Chondrocyte (in vitro differentiated cells): ENCODE measurements at places on chromosomes 4 and X. TPM values are rescaled to one million over a fixed set of nuclear protein-coding genes. Genes with fewer than 3 reads are reported as not detected.

FGFR3 gene
- total RNA-seq, result 1.3 to 4.3 TPM (median 3.4 TPM) in 3 replicates

BMX gene
- not detected in 3 replicates for total RNA-seq

TLR3 gene
- total RNA-seq, result 3.2 to 7.9 TPM (median 3.4 TPM) in 3 replicates

CENPI gene
- total RNA-seq, result 4.6 to 5.7 TPM (median 5.6 TPM) in 3 replicates

USP17L25 gene
- total RNA-seq, result not detected in 3 replicates

BEND4 gene
- not detected in 3 replicates for total RNA-seq

RAB9B gene
- total RNA-seq, result 2.6 to 4.1 TPM (median 2.7 TPM) in 3 replicates

- DNase-seq, result no peak
These were observed 563.9 kb downstream of the GRXCR1 start for GRCh38 chr4:43456383-43456782.

GRCh38 chrX:150094375-150094774, 156.1 kb upstream of the EOLA2 start:
- no peak for DNase-seq

DNA sequence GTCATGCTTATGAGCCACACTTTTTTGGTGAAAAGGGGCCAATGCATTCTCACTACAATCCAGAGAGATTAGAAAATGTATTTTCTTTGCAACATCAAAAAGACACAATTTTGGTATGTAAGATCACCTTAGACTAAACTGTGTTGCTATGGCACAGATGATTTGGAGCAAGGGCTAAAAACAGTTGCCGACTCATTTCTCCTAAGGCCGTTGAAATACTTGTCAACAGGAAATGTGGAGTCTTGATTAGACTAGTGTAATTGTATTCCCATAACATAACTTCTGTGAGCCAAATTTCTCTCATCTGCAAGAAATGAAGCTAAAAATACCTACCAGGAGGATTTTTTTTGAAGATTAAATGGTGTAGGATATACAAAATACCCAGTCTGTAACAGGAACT, 2547.7 kb downstream of the ARAP2 start:
- no peak for DNase-seq

- DNase-seq, result no peak
These were observed 634.2 kb upstream of the FAT1 start for GRCh38 chr4:187357821-187358220.

GRCh38 chrX:118347736-118348135, 1.8 kb downstream of the WDR44 start:
- DNase-seq, result no peak

DNA sequence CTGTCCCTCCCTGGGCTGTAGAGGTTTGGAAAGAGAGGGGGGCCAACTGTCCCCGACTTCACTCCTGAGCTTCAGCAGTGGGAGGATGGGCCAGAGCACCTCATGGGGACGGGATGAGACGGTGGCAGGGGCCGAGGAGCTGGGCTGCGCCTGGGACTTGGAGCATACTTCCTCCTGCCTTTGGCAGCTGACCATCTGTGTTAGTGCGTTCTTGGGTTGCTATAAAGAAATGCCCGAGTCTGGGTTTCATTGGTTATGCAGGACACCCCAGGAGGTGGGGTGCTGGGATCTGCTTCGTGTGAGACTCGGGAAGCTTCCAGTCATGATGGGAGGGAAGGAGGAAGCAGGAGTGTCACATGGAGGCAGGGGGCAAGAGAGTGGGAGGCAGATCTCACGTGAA, 7.4 kb downstream of the PSAPL1 start:
- DNase-seq, result no peak

GRCh38 chr4:145207934-145208333, 27.5 kb upstream of the OTUD4 start:
- no peak for DNase-seq

DNA sequence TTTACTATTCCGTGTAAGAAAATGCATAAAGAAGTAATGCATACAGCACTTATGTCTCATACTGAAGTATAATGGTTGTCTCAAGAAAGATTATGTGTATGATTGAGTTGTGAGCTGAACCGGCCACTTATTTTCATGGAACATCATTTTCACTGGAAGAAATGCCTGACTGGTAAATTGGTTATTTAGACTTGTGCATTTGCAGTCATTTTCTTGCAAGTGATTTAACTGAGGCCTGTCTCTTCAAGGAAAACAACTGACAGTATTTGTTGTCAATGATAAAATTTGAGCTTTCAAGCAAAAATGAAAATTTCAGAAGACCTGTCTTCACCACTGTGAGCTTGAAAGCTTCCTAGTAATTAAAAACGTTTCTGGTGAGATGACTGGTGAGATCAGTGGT, 62.7 kb upstream of the RPS6KA3 start:
- DNase-seq, result no peak

- no peak for DNase-seq
These were observed 33.6 kb downstream of the CHM start for GRCh38 chrX:86013792-86014191.

DNA sequence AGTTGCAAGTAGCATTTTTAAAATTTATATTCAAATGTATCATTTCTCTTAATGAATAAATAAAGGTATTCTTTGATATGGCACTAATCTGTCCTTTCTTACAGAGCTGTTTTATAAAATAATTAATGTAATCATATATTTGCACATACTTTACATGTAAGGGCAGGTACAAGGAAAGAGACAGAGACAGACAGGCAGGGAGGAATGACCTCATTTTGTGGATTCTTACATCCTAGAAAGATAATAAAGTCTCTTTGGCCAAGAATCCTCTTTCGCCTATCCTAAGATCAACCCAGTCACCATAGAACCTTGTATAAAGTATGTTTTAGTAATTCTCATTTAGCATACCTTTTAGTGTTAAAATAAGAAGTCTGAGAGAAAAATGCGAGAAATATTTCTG, 98.5 kb upstream of the CTSO start:
- no peak for DNase-seq
